Dorsolateral prefrontal cortex (tissue), 122 donors: ENCODE measurements at places on chromosomes 11 and 22. TPM values are rescaled to one million over a fixed set of nuclear protein-coding genes. Genes with fewer than 3 reads are reported as not detected.

Gene OVOL1
- total RNA-seq: not detected

Gene SLC5A1
- total RNA-seq: not detected

Gene FAT3
- 66.5 TPM for total RNA-seq

Gene OR8D4
- 0.21 TPM for total RNA-seq

Gene TAF10
- total RNA-seq: 70.3 TPM

Gene GGT5
- 16.3 TPM for total RNA-seq
